ENCODE measurements at places on chromosomes 5 and 9.

DNA sequence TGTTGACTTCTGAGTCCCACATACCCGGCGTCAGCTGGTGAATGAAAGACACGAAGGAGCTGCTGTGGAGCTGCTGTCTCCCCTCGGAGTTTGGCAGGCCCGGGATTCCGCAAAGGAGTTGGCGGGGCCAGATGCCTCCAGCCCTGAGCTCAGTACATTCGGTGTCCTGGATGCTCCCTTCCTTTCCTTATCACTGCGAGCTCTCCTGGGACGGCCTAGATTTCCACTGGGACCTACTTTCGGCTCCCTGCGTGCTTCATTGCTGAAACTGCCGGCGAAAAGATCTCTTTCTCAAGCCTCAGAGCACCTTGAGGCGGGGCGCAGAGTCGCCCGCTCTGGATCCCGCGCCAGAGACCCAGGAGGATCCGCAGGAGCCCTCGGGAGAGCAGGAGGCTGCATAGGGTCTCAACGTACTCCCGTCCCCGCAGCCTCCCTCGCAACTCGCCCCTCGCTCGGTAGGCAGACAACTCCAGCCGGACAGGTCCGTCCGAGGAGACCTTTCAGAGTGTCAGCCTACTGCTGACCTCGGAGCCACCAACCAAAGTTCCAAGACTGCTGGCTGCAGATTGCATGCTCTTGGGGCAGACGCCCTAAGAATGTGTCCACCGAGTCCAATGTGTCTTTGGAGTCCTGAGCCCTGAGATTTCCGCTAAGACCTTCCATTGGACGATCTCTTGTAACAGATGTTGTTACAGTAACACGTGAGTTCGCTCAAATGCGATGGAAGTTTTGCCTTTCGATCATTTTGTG is 6.1 kb downstream of the ANXA2R start:
- DNase-seq: no peak

DNA sequence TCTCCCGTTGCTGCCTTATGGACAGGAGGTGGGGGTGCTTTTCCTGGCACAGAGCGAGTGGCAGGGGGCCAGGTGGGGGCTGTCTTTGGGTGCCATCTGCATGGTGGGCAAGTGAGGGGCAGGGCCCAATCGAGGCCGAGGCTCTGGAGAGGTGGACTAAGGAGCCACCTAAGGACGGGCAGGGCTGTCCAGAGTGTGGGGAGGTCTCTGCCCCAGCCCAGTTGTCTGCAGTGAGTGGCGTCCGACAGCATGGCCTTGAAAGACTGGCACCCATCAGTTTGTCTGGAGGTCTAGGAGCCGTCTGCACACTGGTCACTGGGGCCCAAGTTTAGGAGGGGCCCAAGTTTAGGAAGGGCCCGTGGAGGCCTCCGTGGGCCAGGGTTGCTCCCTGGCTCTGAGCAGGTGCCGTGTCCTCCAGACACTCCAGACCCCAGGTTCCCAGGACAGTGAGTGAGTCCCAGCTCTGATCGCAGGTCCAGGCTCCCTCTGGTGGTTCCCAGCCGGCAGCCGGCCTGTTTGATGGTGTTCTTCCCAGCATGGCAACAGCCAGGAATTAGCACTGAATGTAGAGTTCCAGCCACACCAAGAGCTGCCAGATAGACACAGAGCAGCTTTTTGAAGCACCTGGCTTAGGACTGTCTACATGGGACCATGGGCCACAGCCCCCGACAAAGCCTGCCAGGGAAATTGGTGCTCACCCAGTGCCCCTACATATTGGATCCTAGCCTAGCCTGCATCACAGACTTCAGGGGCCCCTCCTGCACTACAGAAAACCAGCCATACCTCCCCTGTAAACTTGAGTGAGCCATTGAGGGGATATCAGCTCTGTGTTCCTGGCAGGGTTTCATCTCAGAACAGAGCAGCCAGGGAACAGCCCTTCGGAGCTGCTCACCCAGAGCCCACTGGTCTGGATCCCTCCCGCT is 120.9 kb downstream of the WNK2 start:
- DNase-seq: peak; percentile 3

DNA sequence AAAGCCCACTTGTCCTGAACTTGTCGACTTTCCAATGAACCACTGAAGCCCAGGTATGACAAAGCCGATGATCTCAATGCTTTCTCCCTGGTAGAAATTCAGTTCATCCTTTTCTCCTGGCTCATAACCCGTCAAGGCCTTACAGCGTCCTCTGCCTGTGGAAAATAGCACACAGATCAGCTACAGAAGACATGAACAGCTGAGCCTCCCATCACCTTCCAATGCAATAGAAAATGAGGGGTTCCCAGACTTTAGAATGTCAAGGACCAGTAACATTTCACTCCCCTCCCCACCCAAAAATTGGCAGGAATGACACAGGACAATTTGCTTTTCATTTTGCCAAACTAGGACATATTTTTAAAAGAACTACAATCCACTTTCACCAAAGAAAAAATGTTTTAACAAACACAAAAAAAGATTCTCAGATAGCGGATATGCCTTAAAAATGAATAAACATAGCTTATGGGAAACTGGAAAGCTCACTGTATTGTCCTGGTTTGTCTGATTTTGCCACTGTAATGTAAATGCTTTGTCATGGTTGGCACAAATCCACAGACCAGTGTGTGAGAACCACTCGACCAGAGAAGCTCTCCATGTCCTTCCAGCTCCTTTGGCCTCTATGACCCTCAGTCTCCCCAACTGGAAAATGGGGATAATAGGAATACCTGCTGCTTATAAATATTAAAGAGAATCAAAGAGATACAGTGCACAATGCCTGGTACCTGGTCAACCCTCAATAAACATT is 24.4 kb downstream of the SH3TC2 start:
- no peak for DNase-seq

- no peak for DNase-seq
Observed at GRCh38 chr5:152811988-152812387, 406.9 kb upstream of the NMUR2 start.

GRCh38 chr5:3954199-3954598 is 358.6 kb downstream of the IRX1 start:
- no peak for DNase-seq

DNA sequence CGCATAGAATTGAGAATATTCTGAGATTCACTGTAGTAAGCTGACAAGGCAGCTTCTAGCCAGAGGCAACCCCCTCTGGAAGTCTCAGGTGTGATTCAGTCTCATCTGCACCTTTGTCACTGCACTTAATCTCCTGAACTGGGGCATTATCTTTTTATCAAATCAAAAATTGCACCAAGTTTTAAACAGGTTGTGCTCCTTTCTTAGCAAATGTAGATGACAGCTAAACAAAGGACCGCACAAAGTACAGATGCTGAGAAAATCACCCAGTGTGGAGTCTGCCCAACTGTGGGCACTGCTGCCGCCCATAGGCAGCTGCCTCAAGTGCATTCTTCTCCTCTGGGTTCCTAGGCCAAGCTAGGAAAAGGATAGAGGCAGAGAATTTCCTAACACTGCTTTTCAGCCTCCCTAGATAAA is 51.1 kb downstream of the STARD4 start:
- no peak for DNase-seq

DNA sequence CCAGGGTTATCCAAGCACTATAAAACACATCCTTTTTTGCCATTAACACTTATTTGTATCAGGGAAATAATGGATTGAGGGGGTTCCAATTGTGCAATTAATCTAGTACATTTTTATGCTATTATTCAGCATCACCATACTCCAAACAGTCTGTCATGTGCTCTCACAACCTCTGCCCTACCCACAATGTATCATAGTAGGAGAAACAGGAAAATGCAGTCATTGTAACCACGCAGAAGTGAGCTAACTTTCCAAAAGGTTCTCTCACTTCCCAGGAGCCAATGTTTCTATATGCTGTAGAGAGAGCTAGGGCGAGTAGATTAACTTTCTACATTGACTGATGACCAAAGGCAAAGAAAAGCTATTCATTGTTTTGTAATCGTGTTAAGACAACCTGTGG is 29.8 kb downstream of the DAB2 start:
- no peak for DNase-seq

- no peak for DNase-seq
Observed at GRCh38 chr9:109918339-109919163, 138.6 kb downstream of the PALM2AKAP2 start.

DNA sequence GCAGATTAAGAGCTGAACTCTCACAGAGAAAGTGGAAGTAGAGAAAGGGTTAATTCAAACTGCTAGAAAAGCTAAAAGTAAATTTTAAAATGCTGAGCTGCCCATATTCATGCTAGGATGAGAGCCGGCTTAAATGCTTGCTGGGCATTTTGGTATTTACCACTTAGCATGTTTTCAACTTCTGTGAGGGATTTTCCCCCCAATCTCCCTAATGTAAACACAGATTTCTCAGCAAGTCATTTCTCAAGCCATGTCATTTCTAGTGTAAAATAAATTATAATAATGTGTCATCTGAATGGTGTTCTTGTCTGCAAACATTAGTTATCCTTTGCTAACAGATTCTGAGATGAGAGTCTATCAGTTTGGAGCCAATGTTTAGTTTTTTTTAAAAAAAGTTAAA is 22.3 kb downstream of the RPS23 start:
- DNase-seq: no peak

DNA sequence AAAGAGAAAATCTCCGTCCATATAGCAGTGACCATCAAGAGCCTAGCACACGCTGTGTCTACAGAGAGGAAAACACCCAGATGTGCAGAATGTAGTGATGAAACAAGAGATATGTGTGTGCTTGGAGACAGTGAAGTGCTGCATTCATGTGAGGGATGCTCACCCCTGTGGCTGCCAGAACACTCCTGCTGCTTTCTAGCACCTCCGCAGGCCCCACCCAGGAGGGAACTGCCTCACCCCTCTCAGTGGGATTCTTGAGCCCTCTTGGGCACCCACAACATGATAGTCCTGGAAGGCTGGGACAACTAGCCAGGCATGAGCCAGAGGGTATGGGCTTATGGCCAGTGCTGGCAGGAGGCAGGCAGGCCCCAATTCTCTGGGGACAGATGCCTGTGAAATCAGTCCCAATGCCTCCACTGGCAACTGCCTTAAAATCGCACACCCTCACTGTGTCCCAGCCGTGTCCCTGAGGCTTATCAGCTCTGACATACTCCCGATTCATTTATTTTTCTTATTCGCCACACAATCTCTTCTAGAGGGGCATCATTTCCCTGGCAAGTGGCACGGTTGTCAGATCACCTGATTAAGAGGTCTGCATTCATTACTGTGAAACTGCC is 73.2 kb upstream of the FSTL4 start:
- no peak for DNase-seq

DNA sequence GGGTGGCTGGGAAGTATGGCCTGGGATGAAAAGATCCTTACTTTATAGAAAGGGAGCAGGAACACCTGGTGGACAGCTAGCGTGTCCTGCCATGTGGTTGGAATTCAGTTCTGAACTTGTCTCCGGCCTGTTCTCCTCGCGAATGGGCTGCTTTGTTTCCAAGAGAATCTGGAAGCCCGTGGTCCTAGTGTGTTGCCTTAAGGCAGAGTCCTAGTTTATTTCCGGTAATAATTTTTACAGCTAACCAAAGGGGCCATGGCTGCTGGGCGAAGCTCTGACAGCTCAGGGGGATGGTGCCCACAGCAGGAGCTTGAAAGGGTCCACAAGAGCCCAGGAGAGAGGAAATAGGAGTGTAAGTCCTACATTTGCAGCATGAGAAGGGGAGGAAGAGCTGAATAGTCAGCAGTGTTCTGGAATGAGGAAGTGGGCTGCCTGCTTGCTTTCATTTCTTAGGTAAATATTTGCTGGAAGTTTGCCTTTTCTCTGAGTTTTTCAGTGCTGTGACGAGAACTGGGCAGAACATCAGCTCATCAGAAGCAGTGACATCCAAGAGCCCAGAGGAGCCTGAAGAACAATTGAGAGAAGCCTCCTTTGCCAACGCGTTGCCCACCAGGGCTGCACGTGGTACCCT is 13.1 kb upstream of the IGFBPL1 start:
- no peak for DNase-seq

- no peak for DNase-seq
Observed at GRCh38 chr9:95587021-95587964, 70.5 kb upstream of the PTCH1 start.

DNA sequence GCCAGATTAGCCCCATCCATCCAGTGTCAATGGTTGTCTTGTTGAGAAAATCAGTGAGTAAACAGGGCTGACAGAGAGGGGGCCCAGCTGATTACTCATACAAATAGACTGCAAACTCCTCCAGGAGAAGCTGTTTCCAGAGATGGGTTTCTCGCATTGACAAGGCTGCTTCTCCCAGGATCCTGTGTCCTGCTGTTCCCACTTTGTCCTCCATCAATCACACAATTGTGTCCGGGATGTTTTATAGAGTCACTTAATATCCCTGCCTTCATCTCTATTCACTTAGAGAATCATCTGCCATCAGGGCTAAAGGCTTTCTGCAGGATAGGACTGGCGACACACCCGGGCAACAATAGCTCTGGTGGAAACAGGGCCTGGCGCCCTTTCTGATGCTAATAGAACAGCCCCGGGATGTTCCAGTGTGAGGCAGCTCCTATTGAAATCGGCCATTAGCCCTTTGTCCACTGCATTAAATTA is 71.7 kb upstream of the TBCA start:
- no peak for DNase-seq

- no peak for DNase-seq
Observed at GRCh38 chr9:112796485-112796884, 45.9 kb downstream of the SNX30 start.

DNA sequence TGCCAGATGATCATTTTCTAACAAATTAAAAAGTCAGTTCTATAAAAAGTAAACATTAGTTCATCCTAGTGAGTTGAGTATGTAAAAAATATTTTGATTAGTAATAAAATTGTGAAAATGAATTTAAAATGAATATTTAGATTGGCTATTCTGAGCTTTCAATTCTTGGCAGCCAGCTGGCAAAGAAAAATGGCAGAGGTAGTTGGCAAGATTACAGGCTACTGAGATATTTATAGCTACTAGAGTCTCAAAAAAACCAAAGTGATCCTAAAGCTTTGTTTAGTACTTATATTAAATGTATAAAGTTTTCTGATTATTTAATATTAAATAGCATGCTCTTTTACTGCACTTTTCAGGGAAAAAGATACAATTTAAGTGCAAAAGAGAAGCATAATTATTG is 25.0 kb downstream of the SGTB start:
- DNase-seq: no peak
